ENCODE measurements at places on chromosomes 1 and 21.

GRCh38 chr1:22957066-22957465, 15.6 kb downstream of the LACTBL1 start:
- no peak for DNase-seq

DNA sequence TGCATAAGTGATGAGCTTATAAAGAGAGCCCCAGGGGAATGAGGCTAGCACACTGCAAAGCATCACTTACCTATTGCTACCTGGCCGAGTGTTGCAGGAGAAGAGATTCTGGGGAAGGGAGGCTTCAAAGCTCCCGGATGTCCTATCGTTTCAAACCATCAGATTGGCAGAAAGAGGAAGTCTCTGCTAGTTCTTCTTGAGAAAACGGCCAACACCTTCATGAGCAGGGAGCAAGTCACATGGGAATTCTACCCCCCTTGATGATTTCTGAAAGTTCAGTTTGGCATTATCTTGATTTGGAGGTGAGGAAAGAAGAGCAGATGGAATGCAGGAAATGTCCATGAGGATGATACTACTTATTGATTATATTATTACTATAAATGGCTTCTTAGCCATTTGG, 16.2 kb downstream of the SYF2 start:
- no peak for DNase-seq

GRCh38 chr1:20697563-20697962, 20.2 kb downstream of the KIF17 start:
- DNase-seq: no peak

GRCh38 chr1:15949453-15950245, 26.3 kb downstream of the ZBTB17 start:
- DNase-seq: no peak

- no peak for DNase-seq
These were observed 180.3 kb upstream of the DMRTA2 start for GRCh38 chr1:50603274-50604271.

GRCh38 chr21:31604591-31605190, 54.8 kb upstream of the SOD1 start:
- peak; percentile 34 for DNase-seq

All from SHP77 (cell line).